Aorta (tissue), 5 donors: ENCODE measurements at places on chromosomes 13 and 19. TPM values are rescaled to one million over a fixed set of nuclear protein-coding genes. Genes with fewer than 3 reads are reported as not detected.

The GIPC1 gene
- 42.3 TPM for total RNA-seq

The RPS5 gene
- total RNA-seq = 674 TPM

The CD37 gene
- 18.3 TPM for total RNA-seq

The POGLUT2 gene
- total RNA-seq = 4.8 TPM

The INAFM1 gene
- total RNA-seq = 26.2 TPM

The FUT2 gene
- not detected for total RNA-seq

The BRSK1 gene
- total RNA-seq = 18.5 TPM

The GNG7 gene
- 6.0 TPM for total RNA-seq

The SRRM5 gene
- 0.51 TPM for total RNA-seq

The ZNF773 gene
- total RNA-seq = 9.6 TPM
